ENCODE measurements at places on chromosomes 7 and 10. TPM values are rescaled to one million over a fixed set of nuclear protein-coding genes. Genes with fewer than 3 reads are reported as not detected.

The CNOT4 gene
- 23.7 TPM for total RNA-seq

The ATRNL1 gene
- not detected for total RNA-seq

DNA sequence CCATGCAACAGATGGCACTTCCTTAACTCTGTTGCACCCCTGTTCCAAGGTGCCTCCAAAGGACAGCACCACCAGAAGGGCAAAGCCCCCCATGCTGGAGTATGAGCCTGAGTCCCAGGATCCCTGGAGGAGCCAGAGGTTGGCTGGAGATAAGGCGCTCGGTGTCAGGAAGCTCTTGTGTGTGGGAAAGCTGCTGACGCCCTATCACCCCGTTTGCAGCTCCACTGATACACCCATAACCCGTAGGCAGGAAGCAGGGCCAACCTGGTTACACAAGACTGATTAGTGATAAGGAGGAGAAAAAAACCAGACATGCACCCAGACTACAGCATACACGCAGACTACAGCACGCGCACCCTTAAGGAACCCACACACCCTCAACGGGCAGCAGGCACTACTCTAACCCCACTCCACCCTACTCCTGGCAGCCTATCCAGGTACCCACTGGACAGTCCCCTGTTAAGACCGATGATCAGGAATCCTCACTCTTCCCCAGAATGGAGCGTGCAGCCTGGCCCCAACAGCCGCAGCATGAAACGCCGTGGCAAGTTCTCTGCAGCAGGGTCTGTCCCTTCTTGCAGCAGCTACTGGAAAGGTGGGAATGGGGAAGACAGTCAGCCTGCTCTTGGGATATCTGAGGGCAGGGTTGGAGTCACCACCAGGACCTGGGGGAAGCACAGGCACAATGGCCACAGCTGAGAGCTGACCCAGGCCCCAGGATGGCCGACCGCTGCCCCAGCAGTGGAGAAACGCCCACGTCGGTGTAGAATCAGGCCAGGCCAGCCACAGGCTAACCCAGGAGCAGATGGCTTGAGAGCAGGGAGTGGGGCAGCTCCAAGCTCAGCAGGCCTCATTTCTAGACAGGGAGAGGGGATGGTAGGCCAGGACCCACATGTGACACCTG is 38.3 kb upstream of the TUBB8 start:
- no peak for DNase-seq

- peak; percentile 73 for DNase-seq
Measured at GRCh38 chr10:88091490-88092061, 228.2 kb downstream of the PTEN start.

DNA sequence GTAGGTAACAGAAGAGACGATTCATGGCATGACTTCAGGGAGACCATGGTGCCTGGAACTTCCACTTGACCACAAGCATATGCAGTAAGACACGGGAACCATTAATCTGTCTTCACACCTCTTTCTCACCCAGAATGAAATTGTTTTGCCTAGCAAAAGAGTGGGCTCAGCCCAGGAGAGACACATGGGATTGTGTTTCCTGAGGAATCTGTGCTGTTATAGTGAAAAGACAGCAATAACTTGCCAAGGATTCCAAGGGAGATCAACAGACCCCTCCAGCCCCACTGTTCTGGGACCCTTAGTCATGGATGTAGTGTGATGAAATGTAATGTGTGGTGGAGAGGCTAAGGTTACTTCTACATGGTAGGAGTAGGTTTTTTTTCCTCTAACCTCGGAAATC is 192.5 kb upstream of the NPVF start:
- no peak for DNase-seq

GRCh38 chr7:4733936-4734528 is 41.4 kb upstream of the AP5Z1 start:
- no peak for DNase-seq

DNA sequence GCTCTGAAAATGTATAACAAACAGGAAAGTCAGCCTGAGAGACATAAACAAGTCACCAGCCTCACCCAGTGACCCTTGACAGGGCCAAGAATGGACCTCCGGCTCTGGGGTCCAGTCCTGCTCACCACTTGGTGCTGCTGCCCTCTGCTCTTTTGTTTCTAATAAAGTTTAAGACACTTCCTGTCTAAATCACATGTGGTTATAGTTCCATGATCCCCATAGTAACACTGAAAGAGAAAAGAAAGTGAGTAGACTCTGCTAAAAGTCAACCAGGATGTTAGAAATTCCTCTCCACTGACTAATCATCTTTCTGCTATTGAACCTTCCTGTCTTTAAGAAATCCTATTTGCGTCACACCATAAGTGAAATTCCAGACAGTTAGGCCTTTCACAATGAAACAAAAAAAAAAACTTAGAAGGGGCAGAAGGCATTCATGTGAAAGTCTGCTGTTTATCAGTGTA is 179.2 kb upstream of the BET1 start:
- DNase-seq, result no peak

- no peak for DNase-seq
Measured at GRCh38 chr10:60728056-60728455, 50.2 kb upstream of the CDK1 start.
